ENCODE measurements at places on chromosomes 2 and 18.

DNA sequence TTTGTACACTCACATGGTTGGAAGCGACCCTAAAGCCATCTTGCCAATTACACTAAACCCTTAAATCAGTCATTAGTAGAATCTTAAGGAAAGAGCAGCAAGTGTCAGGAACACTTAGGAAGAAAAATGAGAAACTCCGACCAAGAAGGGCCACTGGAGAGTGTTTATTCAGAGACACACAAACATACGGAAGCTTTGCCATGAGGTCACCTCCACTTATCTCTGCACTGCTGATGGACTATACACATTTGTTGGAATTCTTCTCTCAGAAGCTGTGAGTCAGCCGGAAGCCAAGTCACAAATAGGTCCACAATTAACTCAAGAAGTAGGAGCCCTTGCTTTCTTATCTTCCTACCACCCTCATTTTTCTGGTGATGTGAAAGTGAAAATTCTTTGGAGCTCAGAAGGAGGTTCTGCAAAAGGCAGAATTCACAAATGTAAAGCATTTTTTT is 21.6 kb downstream of the BMP10 start:
- DNase-seq, result no peak

DNA sequence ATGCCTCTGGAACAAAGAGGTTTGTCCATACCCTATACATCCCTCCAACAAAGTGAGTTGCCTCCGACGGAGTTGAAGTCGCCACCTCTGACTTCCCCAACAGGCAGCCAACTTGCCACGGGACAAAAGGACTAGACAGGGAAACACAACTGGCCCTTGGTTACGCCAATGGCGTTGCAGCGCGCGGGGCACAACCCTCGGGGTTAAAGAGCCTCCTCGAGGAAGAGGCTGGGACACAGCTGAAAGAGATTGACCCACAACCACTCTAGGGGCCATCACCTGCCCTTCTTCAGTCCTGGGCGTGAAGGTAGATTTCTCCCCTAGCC is 545 bp downstream of the GTF3C2 start:
- DNase-seq, result no peak

DNA sequence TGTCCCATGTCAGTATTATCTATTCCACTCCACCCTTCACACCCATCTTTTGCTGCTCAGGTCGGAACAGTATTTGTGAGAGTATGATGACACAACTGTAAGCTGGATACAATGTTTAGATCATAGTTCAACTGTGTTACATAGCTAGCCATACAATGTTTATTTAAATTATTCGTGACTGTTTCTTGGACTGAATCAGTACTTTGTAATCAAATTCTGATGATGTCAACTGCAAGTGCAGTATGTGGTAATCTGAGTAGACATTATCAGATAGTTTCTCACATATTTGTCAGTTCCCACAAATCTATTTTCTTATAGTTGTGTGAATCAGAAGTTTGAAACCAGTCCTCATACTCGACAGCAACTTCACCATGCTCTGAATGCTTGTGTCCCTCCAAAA is 177.6 kb downstream of the ZNF407 start:
- no peak for DNase-seq

DNA sequence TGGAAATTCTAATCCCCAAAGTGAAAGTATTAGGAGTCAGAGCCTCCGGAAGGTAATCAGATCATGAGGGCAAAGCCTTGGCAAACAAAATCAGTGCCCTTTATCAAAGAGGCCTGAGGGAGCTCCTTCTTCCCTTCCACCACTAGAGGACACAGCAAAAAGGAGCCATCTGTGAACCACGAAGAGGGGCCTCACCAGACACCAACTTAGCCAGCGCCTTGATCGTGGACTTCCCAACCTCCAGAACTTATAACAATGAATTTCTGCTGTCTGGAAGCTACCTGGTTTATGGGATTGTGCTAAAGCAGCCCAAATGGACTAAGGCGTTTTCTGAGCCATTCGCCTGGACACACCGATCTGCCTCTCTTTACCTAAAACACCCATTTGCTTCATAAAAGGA is 133.1 kb downstream of the EIPR1 start:
- DNase-seq, result no peak

DNA sequence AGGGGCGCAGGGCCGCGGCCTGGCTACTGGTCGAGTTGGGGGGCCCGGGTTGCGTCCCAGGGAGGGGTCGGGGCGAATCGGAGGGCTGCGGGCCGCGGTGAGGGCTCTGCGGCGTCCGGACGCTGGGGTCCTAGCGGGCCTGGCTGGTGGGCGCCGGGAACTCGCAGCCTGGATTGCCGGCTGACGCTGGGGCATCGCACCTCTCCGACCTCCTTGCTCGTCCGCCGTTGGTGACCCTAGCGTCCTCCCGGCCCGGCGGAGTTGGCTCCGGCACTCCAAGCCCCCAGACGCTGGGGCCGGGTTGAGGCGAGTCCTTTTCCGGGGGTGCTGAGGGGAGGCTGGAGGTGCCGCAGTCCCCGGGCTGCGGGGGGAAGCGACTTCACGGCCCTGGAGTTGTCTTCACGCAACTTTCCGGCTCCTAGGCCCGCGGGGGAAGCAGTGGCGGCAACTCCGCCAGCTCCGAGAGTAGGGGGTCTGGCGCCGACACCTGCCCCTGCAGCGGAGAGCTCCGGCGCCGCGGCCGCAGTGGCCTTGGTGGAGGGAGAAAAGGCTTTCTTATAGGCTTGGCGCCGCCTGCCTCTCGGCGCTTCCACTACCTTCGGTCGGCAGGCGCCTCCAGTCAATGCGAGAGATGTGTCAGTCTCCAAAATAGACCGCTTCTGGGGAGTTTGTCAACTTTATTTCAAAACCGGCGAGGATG is 70.3 kb downstream of the HAUS1 start:
- DNase-seq, result no peak

DNA sequence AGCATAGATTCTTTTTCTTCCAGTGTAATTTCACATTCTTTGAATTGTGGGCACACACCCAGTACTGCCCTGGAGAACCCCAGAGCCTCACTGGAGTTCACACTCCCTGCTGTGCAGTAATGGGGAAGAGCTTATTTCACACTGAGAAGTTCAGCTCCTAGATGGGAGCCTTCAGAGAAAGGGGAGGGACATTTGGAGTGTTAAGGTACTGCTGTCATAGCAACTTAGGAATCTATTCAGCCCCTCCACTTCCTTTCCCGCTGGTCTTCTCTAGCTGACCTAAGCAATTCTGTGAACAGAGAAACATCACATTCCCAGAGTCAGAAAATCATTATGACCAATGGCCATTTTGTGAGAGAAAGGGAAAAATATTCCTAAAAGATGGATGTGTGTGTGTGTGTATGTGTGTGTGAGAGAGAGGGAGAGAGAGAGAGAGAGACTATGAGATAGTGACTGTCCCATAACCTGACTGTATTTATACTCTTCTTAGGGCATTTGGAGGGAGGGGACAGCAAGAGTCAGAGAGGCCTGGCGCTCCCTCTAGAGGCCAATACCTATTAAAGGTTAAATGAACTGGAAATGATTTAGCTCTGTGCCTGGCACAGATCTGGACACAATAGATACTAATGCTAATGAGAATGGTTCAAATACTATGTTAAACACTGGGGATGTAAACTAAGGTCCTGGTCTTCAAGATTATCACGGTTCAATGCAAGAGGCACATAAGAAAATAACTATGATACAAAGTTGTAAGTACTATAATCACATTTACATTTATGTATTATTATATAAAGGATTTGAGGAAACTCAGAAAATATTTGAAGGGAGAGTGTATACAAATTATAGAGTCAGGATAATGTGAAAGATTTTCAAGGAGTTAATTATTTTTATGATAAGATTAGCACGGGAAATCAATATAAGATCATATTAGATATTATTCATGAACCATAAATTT is 41.5 kb upstream of the RPE start:
- no peak for DNase-seq

GRCh38 chr2:235206980-235207579 is 255.3 kb downstream of the SH3BP4 start:
- DNase-seq, result no peak

- no peak for DNase-seq
Measured at GRCh38 chr2:149355716-149356422, 25.5 kb downstream of the LYPD6 start.

DNA sequence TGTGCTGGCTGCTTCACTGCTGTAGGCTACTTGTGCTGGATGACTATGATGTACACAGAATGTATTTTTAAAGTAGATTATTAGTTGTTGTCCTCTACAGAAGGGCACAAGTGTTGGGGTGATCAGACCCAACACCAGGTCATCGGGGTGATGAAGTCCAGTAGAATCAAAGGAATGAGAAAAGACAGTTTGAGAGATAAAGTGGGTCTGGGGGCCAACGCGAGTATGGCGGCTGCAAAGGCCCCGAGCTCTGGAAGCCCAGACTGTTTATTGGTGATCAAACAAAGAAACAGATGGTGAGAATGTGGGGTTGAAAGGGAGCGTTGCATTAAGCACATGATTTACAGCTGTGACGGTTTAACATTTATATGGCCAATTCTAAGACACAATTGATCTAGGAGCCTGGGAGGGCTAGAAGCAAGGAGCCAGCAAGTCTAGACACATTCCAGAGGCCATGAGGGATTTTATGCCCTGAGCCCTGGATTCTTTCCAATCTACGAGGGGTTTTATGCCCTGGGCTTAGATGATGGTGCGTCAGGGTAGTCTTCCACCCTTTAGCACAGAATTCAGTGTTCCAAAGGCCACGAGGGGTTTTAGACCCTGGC is 153.5 kb downstream of the AGPS start:
- no peak for DNase-seq

- no peak for DNase-seq
Measured at GRCh38 chr2:237680702-237681478, 53.5 kb downstream of the LRRFIP1 start.

DNA sequence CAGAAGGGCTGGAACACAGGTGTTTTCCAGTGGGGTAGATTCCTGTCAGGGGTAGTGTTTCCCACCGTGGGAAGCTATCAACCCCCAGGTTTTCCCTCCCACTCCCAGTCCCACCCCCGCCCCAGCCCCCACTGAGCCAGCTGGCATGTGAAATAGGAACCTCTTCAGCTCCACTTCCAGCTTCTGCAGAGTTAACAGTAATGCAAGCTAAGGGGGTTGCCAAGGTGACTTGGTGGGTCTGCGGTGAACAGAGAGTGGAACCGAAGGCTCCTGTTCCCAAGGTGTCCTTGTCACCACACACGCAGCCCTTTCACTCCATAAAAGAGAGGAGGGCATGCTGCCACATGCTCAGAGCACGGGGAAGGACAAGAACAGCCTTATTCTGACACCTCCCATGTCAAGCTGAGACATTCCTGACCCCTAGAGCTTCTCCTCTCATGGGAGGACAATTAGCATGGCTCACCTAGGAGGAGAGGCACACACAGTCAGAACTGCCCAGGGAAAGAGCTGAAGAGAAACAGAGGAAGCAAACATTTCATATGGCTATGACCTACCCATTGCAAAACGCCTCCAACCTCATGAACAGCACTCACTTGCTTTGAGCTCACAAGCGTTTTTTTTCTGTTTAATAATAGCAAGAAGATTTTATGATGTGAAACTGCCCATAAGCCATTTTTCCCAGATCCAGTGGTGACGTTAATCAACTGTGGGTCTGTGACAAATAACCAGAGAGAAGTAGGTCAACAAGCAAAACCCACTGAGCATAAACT is 39.8 kb upstream of the TBC1D8 start:
- peak; percentile 9 for DNase-seq

- DNase-seq, result no peak
Measured at GRCh38 chr18:13235421-13235831, 16.9 kb downstream of the LDLRAD4 start.

DNA sequence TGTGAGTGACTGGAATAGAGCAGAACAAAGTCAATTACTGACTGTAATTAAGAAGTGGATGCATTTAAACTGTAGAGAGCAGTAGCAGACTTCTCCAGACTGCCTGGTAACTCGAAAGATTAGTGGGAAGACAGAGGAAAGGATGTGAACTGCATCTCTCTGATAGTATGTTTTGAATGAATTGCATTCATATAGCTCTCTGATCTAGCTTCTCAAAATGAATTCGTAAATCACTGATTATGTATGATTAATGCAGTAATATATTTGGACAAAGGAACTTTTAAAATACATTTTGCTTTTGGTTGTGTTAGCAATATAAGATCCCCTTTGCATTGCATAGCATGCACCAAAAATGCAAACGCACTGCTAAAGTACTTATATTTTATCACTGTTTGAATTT is 304.0 kb downstream of the ARHGAP15 start:
- DNase-seq, result no peak

GRCh38 chr18:79962311-79962710 is 2.1 kb upstream of the HSBP1L1 start:
- no peak for DNase-seq

DNA sequence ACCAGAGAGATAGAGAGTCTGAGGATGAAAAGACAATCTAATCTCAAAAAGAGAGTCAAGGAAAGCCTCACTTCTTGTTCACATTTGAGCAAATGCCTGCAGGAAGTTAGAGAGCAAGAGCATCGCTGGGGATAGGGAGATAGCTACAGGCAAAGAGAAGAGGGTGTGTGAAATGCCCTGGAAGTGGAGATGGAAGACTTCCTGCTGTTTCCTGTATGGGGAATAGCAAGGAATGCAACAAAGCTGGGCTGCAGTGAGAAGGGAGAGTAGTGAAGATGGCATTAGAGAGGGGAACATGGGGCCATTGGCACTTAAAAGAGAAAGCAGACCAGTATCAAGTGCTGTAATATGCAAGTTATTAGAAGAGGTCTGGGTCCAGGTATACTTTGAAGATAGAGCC is 488.6 kb downstream of the METTL4 start:
- no peak for DNase-seq

- no peak for DNase-seq
Measured at GRCh38 chr2:134080386-134081089, 173.3 kb upstream of the MGAT5 start.
